Stimulated activated CD8-positive, alpha-beta memory T cell treated with anti-CD3 and anti-CD28 coated beads, Interleukin-4, amount 100 ng/mL, for 1 hour (primary cell): ENCODE measurements at places on chromosomes 2 and 18.

DNA sequence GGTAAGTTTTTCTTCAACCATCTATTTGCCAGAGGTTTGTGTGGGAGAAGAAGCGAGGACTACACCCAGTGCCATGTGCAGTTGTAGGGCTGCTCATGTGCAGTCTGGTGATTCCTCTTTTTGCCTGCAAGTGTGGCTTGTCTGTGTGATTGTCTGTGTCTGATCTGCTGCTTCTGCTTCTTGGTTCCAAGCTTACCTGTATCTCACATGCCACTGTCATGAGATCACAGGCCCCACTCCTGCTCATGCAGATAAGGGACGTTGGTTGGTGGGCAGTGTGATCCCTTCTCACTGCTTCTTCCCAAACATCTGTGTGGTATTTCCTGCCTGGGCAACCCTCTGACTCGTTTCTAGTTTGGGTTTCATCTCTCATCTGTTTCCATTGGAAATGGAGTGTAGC is 27.1 kb downstream of the RRM2 start:
- DNase-seq, result no peak

DNA sequence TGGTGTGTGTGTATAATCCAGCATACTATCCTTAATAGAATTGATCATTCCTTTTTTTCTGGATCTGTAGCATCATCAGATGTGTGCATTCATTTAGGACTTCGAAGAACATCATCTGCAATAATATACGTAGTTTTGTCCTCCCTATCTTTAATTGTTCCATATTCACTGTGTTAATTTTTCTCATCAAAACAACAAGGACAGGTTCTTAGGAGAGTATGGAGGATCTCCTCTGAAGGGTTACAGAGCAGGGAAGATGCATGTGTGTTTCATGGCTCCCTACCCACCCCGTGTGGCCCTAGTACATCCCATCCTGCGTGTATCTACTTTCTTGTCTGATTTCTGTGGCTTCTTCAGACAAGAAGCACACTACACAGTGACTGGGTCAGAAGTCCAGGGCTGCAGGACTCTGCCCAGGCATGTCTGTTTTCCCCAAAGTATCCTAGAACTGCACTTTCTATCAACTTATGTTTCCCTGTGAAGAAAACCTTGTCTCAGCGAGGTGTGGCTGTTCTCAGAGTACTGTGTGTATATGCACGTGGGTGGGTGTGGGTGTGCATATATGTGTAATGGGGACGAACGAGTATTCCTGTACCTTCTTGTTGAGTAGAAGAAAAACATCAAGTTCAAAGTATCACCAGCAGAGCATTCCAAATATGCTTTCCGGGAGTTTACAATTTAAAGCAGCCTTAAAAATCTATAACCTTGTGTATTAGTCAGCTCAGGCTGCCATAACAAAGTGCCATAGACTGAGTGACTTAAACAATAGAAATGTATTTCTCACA is 220.4 kb upstream of the FOSL2 start:
- DNase-seq, result no peak

GRCh38 chr2:78979380-78980151 is 45.9 kb upstream of the REG3G start:
- no peak for DNase-seq

- DNase-seq, result no peak
These were observed 1023.0 kb upstream of the ACVR2A start for GRCh38 chr2:146821836-146822316.

DNA sequence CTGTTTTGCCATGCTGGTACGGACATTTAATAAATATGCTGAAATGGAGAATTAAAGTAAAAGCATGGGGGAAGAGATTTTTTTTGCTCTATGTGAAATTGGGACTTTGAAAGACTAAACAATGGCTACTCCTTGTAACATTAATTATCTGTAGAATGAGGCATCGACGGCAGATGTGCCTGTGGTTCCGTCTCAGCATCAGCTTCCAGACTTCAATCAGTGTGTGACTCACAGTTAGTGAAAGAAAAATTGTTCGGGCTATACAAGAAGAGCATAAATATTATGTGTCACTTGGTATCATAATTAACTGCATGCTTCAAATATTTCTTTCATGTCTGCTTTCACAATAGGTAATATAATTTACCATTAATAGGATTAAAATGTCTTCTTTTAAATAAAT is 117.0 kb upstream of the SMIM21 start:
- DNase-seq, result no peak

GRCh38 chr18:48805826-48806535 is 144.8 kb downstream of the SMAD7 start:
- DNase-seq, result no peak

DNA sequence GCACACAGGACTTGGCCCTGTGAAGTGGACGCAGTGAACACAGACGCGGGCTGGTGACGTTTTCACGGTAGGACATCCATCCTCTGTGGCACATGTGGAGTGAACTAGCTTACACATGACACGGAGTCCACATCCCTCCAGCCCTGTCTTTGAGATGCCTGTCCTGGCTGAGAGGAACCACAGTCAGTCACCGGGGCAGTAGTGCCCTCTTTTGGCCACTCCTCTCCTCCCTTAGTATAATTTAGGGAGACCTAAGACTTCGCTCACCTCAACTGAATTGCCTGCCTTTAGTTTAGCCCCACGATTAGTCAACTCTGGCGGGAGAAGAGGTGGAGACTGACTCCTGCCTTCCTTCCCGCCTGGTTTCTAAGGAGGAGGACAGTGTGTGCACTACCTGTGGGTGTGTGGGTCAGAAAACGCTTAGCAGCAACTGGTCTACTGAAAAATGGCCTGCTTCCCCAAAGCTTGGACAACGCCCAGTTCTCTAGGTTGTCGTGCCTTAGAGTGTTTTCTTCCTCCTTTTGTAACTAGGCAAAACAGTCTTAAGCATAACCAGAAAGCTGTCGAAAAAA is 70.6 kb downstream of the MBP start:
- no peak for DNase-seq

GRCh38 chr2:142058149-142058548 is 72.7 kb downstream of the LRP1B start:
- DNase-seq, result no peak

DNA sequence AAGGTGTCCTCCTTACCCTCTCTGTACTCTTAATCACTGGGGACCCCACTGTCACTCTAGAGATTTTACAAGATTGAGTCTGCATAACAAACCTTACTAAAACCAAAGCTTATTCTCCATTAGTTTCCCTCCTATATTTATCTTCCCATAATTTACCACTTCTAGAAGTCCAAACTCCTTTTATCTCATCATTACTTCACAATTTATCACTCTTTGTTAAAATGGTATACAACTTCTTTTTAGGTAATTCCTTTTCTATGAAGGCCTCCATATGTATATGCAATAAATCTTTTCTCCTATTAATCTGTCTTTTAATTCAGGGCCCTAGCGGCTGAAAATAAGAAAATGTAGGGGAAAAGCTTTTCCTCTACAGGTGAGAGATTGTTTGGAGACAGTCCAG is 152.4 kb downstream of the MSH2 start:
- DNase-seq, result no peak

DNA sequence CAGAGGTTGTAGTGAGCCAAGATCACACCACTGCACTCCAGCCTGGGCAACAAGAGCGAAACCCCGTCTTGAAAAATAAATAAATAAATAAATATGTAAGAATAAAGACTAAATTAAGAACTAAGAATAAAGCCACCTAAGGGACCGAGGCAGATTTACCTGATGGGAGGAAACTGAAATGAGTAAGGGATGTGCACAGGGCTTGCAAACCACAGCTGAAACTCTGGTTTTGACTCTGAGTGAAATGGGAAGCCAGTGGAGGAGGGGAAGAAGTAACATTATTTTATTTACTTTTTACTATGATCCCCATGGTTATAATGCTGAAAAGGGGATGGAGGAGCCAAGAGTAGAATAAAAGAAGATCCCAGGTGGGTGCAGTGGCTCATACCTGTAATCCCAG is 107.3 kb downstream of the CABYR start:
- no peak for DNase-seq

GRCh38 chr2:31203916-31204315 is 13.4 kb downstream of the CAPN14 start:
- no peak for DNase-seq

DNA sequence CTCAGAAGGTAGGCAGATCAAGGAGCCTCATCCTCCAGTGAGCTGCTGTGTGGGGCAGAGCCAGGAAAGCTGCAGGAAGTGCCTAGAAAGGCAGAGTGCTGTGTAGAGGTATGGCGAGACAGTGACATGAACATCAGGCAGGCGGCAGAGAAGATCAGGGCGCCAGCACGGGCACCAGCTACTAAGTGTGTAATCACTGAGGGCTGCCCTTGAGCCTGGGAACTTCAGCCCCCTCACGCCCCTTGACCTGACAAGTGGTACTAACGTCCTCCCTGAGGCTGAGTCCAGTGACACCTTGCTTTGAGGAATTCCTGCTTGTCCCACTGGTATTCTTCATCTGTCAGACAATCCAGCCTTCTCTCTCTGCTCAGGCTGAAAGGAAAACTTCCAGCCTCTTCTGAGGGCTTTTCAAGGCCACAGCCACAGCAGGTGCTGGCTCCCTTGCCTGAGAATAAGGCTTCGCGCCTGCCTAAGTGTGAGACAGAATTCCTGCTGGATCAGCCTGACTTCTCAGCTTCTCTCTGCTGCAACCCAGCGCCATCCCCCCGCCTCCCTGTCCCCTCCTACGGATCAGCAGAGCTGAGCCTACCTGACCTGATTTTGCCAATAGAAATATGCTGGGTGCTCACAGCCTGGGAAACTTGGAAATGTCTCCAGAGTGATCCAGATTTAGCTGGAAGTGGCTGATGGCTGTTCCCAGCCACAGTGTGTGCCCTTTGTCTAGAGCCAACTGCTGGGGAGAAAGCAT is 148.0 kb downstream of the SMAD7 start:
- DNase-seq, result no peak

DNA sequence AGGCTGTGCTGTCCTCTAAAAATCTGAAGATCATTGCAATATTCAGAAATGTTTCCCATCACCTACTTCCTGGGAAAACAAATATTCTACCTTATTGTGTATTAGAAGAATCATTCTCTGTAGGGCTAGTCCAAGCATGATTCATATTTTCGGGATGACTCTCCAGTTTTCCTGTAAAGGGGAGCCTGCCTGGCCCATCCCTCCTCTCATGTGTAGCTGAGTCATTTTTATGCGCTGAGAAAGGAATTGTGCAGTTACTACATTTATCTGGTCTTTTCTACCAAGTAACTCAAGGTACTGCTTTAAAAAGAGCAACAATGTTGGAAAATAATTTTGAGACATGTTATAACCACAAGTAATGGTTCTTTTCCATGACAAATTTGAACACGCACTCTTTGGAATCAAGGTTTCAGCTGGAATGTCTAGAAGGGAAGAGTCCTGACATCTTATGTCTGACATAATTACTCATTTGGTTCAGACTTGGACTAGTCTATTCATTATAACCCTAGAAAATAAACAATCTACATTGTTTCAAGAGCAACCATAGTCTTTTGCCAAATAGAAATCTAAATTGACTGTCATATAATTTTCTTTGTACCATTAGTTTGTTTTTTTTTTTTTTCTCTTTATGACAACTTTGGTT is 6.6 kb downstream of the DSG3 start:
- no peak for DNase-seq

DNA sequence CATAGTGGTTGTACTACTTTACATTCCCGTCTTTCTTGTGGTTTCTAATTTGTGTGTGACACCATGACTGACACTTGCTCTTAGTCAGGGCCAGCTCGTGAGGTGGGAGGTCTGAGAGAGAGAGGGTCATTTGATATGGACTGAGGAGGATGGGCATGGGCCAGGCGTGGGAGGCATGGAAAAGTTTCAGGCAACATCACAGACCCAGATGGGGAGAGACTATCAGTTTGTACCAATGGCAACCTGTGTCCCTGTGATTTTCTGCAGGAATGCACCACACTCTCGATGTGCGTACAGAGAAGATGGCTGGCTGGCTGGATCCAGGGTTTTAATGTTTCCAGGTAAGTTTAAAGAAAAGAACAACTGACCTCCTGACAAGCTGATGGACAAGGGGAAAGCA is 273.6 kb downstream of the CYRIA start:
- no peak for DNase-seq

GRCh38 chr2:58638256-58638805 is 397.2 kb upstream of the FANCL start:
- no peak for DNase-seq

GRCh38 chr2:27255660-27256059 is 7.2 kb downstream of the SLC30A3 start:
- no peak for DNase-seq

DNA sequence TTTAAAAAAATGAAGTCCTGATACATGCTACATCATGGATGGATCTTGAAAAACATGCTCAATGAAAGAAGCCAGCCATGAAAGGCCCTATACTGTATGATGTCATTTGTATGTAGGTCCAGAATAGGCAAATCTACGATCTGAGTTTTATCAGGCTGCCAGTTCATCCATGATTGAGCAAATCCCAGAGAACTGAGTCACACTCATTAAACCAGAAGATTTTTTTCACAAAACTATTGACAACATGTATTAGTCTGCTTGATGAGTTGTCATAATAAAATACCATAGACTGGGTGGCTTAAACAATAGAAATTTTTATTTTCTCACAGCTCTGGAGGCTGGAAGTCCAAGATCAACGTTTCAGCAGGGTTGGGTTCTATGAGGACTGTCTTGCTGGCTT is 130.7 kb downstream of the MREG start:
- DNase-seq, result no peak

GRCh38 chr2:160460333-160460731 is 33.3 kb downstream of the RBMS1 start:
- DNase-seq, result no peak

DNA sequence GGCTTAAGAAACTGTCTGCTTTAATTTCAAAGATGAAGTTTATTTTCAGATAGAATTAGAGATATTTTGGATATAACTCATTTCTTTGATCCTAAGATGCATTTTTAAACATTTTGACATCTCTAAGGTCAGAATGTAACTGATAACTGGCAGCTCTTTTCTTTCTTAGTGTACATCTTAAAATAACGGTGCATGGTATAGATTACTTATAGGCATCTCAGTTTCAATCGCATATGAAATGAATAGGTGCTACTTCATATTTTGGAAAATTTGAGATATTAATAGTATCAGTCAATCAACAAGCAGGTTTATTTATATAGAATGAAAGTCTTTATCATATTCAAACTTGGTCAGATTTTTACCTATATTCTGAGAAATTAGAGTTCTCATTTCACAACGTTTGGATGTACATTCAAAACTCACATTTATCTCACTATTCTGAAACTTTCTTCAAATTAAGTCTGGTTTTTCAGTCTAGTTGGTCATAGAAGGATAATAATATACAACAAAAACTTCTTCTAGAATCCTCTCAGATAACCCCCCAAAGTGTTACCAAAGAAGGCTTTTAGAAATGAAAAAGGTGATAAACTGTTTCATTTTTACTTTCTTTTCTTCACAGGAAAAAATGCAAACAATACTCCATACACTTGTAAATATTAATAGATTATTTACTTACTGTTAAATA is 122.8 kb upstream of the WDSUB1 start:
- no peak for DNase-seq

GRCh38 chr18:53004798-53005197 is 664.8 kb downstream of the DCC start:
- DNase-seq, result no peak

GRCh38 chr2:26619521-26619951 is 21.6 kb downstream of the CIB4 start:
- no peak for DNase-seq
